AG04450 (cell line): ENCODE measurements at places on chromosomes 2 and 18.

DNA sequence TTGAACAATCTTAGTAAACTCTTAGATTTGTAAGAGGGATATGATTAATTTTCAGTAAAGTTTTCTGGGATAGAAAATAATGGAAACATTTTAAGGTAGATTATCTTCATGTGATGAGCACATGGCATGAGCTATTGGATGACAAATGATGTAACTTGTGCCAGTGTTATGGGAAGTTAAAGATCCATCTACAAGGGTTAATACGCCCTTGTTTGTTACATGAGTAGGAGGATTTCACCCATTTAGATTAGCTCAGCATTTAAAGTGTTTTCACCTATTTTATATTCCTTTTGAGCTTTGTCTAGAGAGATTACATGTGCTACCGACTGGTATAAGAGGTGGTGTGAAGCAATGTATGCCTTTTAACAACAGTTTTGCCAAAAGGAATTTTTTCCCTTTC lies 5.6 kb downstream of the CLIP4 start:
- DNase-seq = no peak

DNA sequence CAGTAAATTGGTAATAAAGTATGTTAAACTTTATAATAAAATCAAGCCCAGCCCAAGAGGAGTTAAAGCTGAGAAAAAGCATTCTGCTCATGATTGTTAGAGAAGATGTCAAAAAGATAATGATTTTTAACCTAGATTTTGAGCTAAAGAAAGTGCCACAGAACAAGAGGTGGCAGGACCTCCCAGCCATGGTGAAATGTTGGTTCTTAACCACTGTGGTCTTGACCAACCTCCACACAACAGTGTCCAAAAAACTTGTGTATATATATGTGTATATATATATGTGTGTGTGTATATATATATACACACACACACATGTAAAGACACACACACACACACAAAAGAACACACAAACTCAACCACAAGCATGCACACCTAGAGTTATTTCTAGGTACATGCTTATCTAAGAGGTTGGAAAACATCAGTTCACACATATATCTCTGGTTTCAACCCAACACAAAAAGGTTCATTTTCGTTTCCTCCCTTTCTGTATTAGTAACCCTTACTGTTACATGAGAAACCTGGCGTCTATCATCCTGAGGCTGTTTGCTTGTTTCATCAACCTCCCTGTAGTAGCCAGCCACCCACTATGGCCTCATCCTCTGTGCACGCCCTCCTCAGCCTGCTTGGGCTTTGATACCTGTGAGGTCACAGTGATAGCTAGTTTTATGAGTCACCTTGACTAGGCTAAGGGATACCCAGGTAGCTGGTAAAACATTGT lies 631.8 kb upstream of the ID2 start:
- DNase-seq = no peak

GRCh38 chr2:38934742-38935141 lies 45.1 kb downstream of the ARHGEF33 start:
- DNase-seq = no peak

- no peak for DNase-seq
Observed at GRCh38 chr2:226037526-226037925, 638.0 kb downstream of the NYAP2 start.

- peak; percentile 26 for DNase-seq
Observed at GRCh38 chr2:226117510-226118065, 682.0 kb downstream of the IRS1 start.

- no peak for DNase-seq
Observed at GRCh38 chr18:75071484-75071785, 137.5 kb downstream of the PTGR3 start.

GRCh38 chr18:76457475-76457874 lies 37.6 kb downstream of the ZNF516 start:
- DNase-seq = no peak
